ENCODE measurements at places on chromosomes 3 and 15.

GRCh38 chr3:190697901-190698300 is 164.6 kb downstream of the GMNC start:
- no peak for DNase-seq

DNA sequence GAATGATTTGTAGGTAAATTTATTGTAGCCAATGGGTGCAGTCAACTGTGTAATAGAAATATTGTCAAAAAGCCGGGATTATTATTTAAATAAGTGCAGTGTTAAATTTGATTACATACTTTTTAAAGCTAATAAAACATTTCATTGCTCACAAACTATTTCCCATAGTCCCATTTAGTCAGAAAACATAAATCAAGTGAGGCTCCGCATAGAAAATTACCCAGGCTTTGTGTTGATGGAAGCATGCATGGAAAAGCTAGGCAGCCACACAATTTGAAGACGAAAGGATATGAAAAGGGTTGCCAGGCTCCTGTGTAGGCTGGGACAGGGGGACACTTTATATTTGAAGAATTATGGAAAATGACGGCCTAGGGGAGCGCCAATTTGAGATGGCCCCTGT is 82.3 kb downstream of the LRTM1 start:
- no peak for DNase-seq

GRCh38 chr3:157445857-157446256 is 9.2 kb downstream of the PTX3 start:
- DNase-seq: no peak

GRCh38 chr3:127475391-127475790 is 115.1 kb downstream of the TPRA1 start:
- DNase-seq: no peak

- DNase-seq: no peak
These were observed 150.4 kb downstream of the TIGIT start for GRCh38 chr3:114444216-114444615.

DNA sequence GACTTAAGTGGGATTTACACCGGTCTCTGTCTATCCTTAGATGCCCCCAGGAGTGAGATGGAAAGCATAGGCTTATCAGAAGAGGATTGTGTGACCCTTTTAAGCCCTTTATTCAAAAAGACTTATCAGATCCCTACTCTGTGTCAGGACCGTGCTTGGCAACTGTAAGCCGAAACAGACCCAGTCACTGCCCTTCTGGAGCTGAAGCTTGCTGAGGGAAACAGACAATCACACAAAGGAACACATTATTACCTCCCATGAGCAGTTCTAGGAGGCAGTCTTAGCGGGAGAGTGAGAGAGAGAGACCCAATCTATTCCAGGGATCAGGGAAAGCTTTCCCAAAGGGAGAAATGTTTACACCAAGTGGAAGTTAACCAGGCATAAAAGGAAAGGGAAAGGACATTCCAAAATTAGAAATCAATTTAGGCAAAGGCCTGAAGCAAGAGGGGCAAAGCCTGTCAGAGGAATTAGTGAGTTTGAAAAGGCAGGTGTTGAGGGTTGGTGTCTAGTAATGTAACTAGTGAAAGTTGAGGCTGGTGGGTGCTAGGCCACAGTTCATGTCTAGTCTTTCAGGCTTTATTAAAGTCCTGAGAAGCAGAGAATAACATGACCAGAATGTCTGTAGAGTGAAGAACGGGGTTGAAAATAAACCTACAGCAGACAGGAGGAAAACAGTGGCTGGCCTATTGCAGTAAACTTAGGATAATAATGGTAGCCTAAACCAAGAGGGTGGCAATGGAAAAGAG is 86.7 kb downstream of the THBS1 start:
- DNase-seq: no peak

- no peak for DNase-seq
These were observed 4.0 kb upstream of the DAG1 start for GRCh38 chr3:49466085-49466484.

DNA sequence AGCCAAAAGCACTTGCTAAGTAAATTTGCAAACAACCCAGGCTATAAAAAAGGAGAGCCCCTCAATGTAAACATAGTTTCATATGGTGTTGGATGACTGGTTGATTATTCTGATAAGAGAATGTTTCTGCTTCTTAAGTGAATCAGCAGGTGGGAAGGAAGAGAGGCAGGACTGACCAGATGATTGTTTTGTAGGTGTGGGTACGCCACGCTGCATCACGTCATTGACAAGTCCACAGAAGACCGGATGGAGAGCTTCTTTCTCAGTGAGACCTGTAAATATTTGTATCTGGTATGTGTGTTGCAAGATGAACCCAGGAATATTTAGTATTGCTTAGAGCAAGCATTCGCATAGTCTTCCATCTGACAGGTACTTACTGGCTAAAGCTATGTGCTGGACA is 23.4 kb downstream of the EDEM1 start:
- DNase-seq: no peak

GRCh38 chr3:159987291-159987711 is 1.3 kb upstream of the IL12A start:
- DNase-seq: no peak

- no peak for DNase-seq
These were observed 271.9 kb downstream of the FOXP1 start for GRCh38 chr3:71311661-71312046.

GRCh38 chr3:57942872-57943283 is 65.3 kb upstream of the FLNB start:
- no peak for DNase-seq

DNA sequence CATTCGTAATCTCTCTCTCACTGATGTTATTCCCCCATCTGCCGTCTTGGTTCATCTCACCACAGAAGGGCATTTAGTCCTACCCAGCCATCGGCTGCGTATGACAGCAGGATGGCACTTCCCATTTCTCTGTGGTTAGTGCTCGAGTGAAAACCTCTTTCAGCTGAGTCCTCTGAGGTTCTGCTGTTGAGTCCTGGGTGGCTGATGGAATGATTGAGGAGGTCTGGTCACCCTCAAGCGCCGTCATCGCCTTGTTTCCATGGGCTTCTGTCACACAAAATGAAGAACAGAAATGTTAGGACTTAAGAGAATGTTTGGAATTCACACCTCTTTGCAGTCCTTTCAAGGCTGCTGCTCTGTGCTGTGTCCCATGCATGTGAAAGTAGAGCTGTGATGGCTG is 9.4 kb upstream of the SACM1L start:
- DNase-seq: no peak

DNA sequence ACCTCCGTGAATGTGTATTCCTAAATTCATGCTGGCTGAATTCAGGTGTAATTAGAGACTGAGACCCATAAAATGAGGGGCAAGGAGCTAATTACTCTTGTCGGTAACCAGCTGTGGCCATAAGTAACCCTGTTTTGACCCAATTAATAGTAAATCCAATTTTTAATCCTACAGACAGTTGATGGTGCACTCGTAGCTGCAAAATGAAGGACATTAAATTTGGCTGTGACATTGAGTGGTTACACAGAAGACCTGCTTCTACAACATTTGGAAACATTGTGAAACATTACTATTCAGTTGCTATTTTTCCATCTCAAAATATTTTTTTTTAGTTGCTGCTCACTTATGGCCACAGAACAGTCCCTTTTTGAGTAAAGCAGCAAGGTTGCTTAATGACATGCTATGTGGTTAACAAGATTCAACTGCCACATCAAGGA is 33.0 kb downstream of the MBNL1 start:
- DNase-seq: no peak

- no peak for DNase-seq
These were observed 71.4 kb downstream of the DUT start for GRCh38 chr15:48402427-48403177.

DNA sequence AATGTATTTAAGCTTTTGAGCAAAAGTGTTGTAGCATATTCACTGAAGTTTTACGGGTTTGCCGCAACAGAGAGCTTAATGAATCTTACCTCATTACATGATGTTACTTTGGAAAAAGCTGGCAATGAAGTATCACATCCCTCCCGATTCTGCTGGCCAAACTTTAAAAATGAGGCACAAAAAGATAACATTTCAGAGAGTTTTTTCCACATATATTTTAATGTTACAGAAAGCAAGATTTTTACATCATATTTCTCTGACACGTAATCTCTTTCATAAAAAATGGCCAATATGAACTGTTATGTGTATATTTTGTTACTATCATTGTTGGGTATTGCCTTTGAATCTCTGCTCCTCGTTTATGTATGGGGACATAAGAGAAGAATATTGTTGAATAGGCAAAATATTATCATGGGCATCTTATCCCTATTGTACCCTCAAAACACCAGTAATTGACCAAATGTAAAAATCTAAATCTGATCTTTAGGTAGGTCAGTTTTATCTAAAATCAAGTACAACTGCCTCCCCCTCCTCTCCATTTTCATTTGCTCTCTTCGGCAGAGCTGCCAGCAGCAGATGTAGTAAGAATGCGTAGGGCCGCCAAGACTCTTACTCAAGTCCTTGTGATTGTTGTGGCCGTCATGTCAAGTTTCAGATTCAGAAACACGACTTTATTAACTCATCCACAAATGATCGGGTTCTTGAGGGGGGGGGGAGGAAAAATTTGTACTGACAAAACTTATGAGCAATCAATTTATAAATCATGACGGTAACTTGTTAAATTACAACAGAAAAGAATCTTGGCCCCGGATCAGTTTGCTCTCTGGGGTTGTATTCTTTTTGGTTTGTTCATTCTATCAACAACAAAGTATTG is 106.7 kb upstream of the THRB start:
- DNase-seq: no peak

- DNase-seq: no peak
These were observed 929.5 kb upstream of the ALCAM start for GRCh38 chr3:104437131-104437750.

DNA sequence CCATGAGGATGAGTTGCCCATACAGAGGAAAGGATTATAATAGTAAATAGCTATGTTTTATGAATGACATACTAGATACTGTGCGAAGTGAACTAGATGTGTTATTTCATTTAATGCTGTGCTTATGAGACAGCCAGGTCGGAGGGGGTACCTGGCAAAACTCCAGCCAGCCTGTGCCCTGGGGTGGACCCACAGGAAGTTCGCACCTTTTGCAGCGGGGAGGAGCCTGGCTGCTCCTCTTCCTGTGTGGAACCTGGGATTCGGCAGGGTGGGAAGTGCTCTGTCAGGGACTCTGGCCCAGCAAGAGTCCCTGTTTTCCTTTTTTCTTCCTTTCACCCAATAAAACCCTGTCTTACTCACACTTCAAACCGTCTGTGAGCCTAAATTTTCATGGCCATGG is 452.2 kb downstream of the IL5RA start:
- DNase-seq: no peak

DNA sequence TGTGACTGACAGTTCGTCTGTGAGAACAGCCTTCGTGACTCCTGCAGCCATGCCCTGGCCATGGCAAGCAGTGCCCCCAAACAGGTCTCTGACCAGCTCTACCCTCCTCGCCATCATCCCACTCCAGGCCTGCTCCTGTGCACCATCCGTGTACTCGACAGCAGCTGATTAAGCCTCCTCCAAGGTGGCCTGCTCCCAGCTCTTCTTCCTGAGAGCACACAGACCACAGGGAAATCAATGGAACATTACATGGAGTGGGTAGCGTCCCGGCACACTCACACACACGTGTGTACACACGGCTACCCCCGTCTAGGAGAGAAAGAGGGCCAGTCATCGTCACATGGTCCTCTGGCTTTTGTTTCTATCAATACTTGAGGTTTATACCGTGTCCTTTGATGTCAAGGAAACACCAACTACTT is 21.1 kb downstream of the ANXA2 start:
- DNase-seq: no peak

- DNase-seq: no peak
These were observed 101.3 kb upstream of the NANOGP8 start for GRCh38 chr15:35186346-35186745.
